ENCODE measurements at places on chromosomes 16 and 17.

GRCh38 chr16:68351991-68352431 lies 41.2 kb downstream of the PRMT7 start:
- DNase-seq: no peak

DNA sequence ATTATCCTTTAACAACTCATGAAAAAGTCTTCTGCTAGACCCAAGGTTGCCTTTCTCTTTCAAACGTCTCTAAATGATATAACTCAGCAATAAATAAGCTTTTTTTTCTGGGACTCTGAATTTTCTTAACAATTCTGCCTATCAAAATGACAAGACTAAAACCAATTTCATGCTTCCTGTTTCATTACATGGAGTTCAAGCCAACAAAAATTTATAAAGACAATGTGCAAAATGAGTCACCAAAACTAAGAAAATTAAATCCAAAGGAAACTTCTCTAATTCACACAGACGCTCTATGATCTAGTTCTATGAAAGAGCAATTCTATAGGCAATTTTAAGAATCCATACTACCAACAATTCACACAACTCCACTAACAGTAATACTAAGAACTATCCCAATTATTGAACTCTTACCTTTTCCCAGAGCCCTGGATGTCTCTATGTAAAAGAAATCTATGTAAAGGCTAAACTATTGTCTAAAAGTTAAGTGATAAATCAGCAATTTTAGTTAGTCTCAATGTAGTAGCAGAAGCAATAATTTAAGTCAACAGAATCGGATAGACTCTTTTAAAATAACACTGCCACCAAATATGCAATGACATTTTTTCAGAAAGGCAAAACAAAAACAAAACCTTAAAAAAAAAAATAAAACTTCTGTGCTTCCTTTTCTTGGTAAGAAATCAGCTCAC lies 44.2 kb downstream of the ZZEF1 start:
- no peak for DNase-seq

GRCh38 chr16:47787696-47788095 lies 326.6 kb downstream of the PHKB start:
- no peak for DNase-seq

- no peak for DNase-seq
These were observed 22.0 kb upstream of the FLCN start for GRCh38 chr17:17258998-17259397.

DNA sequence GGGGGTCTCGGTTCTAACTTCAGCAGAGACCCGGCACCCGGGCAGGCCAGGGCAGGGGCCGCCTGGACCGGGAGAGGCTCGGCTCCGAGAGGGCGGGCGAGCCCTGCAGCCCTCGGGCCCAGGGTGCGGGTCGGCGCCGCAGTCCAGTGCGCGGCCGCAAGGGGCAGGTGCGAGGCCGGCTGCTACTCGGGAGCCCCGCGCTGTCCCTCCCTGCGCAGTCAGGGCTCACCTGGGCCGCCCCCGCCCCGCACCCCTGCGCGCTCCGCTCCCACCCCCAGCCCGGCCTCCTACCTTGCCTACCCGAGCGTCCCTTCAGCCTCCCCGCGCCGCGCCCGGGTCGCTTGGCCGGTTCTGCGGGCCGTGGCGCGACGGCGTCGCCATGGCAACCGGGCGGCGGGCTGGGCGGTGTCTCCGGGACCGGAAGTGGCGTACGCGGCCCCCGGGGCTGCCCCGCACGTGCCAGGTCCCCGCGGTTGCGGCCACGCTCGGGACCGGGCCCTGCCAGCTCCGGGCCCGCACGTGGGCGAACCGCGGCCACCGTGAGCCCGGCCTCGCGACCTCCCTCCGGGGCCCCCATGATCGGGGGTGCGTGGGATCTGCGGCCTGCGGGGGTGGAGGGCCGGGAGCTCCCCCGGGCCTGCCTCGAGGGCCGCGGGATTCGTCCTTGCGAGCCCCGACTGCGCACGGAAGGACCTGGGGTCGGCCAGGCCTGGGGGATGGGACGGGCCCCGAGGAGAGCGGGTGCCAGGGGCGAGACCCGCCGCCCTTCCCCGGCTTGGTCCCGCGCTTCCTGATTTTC lies at the start of gene CYB561:
Gene CYB561, minus strand, starts transcription at position 353 of the 799 bp plus-strand sequence. CDS start 8,759 bp downstream, outside the sequence.
- peak; percentile 77 for DNase-seq

- no peak for DNase-seq
These were observed 15.6 kb downstream of the B4GALNT2 start for GRCh38 chr17:49148171-49148570.

DNA sequence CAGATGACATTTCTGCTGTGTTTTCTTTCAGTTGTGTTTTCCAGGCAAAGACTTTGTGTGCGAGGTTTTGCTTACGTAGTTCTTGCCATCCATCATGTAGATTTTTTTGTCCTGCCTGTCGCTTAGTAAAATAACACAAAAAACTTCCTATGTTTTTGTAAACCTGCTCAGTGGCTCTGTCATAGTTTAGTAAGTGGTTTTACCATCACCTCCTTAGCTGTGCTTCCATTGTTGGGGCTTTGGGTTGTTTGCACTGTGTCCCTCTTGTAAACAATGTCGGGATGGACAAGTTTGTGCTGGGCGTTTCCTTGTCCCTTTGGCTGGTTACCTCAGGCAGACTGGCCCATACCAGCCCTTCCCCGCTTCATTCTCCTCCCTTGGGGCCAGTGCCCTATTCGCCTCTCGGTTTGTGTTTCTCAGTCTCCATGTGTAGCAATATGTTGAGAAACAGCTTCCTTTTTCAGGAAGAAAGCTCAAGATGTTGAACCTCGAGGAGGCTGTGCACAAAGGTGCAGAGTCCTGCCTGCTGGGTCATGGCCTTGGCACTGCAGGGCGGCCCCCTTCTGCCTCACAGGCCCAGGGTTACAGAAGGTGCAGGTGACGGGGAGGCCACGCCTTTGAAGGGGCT lies 74.6 kb downstream of the KSR1 start:
- DNase-seq: no peak

GRCh38 chr16:82439678-82440293 lies 187.0 kb upstream of the CDH13 start:
- DNase-seq: no peak

GRCh38 chr17:58530655-58531054 lies 16.2 kb upstream of the MTMR4 start:
- no peak for DNase-seq

- DNase-seq: no peak
These were observed 4.1 kb downstream of the DECR2 start for GRCh38 chr16:405548-406506.

DNA sequence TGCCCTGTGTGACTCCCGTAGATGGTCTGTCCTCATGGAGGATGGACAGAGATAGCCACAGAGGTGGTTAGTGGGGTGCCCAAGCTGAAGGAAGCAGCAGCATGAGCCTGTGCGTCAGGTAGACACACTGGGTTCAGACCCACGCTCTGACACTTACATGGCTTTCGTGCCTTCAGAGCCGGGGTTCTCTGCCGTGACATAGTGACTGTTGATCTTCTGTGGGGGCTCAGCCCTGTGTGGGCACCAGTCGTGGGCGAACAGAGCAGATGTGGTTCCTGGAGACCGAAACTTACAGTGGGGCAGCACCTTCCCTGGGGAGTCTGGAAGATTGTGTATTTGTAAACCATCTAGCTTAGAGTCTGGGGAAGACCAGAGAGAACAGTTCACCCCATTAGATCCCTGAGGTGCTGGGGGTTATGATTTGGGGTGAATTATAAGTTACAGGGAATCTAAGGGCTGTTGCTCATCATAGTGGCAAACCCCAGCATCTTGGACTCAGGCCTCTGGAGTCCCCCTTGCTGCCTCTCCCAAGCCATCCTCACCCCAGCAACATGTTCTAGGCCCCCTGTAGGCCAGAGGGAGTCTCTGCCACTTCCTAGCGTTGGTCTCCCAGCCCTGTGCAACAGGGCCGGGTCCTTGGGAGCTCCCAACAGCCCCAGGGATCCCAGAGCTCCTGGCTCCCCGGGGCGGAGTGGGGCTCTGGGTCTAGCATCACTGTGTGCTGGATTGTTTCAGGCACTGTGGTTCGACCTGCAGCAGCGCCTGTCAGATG lies 28.6 kb downstream of the NECAB2 start:
- no peak for DNase-seq

GRCh38 chr17:27466743-27467375 lies 10.6 kb downstream of the KSR1 start:
- peak; percentile 70 for DNase-seq

DNA sequence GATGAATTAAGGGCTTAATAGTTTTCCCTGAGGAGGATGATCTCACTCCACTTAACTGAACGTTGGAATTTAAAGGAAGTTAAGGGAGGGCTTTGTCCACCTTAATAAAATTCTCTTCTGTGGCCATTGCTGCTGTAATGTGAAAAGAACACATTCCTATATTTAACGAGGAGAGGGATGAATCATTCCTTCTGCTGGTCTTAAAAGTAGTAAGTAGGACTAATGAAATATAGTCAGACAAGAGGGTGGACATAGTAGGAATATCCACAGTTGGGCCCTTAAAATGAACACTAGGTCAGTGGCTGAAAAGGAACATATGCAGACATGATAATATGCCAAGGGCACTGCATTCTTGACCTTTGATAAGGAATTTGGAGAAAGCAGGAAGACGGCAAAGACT lies 405.6 kb downstream of the PMP22 start:
- no peak for DNase-seq

GRCh38 chr17:38557836-38558727 lies 47.7 kb downstream of the SRCIN1 start:
- peak; percentile 92 for DNase-seq

DNA sequence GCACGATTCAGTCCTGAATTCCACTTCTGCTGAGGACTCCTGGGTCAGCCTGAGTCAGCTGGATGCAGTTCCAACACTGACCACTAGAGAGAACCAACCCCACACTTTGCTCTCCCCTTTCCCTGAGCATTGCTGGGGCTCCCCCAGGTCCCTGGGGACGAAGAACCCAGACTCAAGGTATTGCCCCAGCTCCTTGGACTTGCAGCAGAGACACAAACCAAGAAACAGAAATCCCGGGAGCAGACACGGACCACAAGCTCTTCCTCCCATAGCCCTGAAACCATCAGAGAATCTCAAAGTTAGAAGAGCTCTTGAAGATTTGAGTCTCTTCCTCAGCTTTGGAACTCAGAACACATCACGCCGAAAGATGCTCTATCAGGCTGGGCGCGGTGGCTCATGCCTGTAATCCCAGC lies 678 bp upstream of the GH1 start:
- peak; percentile 62 for DNase-seq

DNA sequence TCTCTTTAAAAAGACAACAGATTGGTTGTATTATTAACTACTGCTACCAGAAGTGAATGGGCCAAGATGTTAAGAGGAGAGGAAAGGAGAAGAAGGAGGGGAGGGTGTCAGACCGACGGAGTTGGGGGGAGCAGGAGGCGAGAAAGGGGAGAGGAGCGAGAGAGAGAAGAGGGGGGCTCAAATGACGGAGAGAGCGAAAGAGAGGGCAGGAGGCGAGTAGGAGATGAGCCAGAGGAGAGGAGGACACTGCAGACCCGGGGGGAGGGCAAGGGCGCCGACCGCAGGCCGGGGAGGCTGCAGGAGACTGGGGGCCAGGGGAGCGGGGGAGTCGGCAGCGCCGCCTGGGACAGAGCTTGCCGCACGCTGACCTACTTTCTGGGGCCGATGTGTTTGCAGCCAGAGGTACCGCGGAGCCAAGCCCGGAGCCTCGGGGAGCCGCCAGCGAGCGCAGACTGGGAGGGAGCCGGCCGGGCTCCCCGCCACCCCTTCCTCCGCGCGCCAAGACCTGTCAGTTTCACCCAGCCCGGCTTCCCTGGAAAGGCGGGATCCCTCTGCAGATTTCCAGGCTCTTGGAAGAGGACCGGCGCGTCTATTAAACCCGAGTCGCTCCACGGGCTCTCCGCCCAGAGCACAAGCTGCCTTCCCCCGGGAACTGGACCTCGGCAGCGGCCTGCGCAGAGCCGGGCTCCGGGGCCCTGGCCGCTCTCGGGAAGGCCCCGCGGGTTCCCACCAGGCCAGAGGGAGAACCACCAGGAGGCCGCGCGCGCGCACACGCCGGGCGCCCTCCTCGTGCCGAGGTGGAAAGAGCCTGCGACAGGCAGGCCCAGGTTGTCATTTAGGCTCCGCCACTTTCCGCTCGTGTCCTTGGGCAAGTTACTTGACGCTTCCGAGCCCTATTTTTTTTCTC lies 74.6 kb downstream of the CMC2 start:
- peak; percentile 7 for DNase-seq

- peak; percentile 54 for DNase-seq
These were observed 2.5 kb downstream of the TTLL6 start for GRCh38 chr17:48814504-48814903.

GRCh38 chr16:4016658-4017057 lies 99.6 kb downstream of the ADCY9 start:
- DNase-seq: no peak

DNA sequence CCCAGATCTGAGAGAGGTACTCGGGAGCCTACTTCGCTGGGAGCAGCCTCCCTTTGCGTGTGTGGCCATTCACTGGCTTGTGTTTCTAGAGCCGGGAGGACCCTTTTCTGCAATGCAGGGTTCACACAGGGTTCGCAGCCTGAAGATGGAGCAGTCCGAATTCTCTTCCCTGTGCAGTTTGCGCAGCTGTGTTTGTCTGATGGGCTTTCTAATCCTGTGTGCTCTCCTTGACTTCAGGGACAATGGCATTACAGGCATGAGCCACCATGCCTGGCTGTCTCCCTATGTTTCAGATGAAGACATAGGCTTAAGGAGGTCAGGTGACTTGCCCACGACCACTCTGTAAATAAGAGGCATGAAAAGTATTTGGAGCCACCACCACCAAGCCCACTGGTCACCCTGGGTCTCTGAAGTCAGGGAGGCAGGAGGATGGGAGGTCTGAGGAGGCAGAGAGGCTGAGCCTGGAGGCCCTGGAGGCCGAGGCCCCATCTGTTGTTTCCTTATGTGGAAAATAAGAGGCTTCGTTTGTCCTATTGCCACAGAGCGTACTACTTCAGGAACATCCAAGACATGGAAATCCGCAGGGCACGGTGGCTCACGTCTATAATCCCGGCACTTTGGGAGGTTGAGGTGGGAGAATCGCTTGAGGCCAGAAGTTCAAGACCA lies 5.0 kb upstream of the STH start:
- no peak for DNase-seq

DNA sequence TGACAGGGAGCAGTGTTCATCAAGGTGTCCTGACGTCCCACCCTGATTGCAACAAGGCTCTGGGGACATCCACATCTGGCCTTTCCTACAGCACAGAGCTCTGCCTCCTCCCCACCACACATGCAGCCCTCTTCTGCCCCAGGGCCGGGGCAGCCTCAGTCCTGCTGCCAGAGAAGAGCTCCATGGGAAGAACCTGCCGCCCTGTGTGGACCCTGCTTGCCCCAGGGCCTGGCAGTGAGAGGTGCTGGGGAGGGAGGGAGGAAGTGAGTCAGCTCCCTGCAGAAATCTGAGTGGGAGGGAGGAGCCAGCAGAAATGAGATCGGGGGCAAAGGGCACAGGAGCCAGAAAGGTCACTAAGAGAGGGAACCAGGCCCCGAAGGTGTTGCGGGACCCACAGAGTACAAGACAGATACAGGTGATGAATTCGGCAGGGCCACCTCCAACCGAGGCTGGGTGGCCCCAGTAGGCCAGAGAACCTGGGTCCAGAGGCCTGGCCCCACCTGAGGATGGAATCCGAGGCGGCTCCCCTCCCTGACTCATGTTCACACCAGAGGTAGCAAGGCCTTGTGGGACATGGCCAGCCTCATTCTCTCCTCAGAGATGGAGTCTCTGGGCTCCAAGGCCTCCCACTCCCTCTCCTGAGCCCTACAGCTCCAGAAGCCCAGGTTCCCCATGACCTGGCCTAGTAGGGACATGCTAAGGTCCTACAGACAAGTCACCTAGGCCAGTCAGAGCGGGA lies 24.8 kb downstream of the MYO18A start:
- DNase-seq: peak; percentile 60
